ENCODE measurements at places on chromosomes 6 and 20. TPM values are rescaled to one million over a fixed set of nuclear protein-coding genes. Genes with fewer than 3 reads are reported as not detected.

DNA sequence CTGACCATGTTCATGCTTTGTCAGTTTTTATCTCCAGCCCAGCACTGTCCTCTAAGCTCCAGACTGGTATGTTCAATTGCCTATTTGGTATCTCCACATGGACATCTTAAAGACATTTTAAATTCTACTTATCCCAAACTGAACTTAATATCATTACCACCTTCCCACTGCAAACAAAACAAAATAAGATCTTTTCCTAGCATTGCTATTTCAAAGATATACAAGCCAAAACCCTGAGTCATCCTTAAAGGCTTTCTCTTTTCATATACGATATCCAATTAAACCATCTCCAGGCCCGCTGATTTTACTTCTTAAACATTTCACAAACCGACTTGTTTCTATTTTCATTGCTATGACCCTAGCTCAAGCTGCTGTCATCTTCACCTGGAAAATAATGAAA lies 35.1 kb upstream of the HS3ST5 start:
- no peak for DNase-seq

DNA sequence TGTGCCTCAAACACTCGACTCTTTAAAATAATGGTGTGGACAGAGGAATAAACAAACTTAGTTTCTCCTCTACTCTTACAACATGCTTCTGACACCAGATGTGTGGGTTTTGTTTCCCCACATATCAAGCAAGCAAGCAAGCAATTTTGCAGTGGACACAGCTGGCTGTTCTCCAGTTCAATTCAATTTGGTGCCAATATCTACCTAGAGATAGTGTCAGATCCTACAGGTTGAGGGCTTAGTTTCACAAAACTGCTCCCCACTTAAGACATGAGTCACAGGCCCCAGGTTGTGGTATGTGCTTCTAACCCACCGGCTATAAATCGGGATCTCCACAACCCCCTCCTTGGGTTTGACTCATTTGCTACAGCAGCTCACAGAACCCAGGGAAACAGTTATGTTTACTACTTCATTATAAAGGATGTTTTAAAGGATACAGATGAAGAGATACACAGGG lies 131.4 kb upstream of the TRAF3IP2 start:
- DNase-seq = no peak

- DNase-seq = no peak
These were observed 37.2 kb downstream of the EBF4 start for GRCh38 chr20:2729791-2730190.

The CHRNA4 gene
- 2.4 TPM for total RNA-seq

The TREM1 gene
- total RNA-seq = not detected

Measured in Panc1 (cell line).